Sciatic nerve (tissue), 2 donors: ENCODE measurements at places on chromosomes 4 and X.
A peak's percentile ranks its signal among the peaks of the same experiment; 100 is the strongest.

DNA sequence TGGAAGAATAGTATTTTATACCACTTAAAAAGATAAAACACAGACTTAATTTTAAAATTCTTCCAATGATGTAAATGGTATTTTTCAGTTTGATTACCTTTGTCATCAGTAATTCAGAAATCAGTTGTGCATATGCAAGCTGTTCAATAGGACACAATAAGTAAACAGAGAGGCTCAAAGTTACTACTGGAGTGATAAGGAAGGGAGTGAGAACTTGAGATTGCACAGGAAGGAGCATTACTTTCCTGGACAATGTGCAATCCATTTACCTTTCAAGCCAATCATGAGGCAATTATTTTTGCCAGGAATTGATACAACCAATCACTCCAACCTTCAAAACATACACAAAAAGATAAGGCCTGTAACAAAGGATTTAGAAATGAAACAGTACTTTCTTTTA is 1024.3 kb downstream of the RAPGEF2 start:
- DNase-seq, result no peak

DNA sequence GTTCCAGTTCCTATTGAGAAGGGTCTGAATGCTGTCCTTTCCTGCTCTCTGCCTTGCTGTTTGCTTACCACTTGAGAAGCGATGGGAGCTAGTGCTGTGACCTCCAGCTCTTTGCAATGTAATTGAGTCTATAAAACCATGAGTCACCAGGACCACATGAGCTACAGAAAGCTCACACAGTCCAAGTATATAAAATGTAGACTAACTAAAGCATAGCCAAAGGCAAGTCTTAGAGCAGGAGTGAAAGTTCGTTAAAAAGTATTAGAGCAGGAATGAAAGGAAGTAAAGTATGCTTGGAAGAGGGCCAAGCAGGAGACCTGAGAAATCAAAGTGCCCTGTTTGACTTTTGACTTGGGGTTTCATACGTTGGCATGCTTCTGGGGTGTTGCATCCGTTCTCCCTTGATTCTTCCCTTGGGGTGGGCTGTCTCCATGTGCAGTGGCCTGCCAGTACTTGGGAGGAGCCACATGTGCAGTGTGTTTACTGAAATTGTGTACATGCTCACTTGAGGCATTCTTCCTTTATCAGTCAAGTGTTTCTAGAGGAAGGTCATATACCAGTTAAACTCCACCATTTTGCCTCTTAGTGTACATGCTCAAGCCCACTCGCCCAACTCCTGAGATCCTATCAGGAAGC is 71.3 kb upstream of the KIT start:
- DNase-seq, result no peak

- no peak for DNase-seq
Measured at GRCh38 chr4:125714845-125715244, 400.1 kb downstream of the FAT4 start.

DNA sequence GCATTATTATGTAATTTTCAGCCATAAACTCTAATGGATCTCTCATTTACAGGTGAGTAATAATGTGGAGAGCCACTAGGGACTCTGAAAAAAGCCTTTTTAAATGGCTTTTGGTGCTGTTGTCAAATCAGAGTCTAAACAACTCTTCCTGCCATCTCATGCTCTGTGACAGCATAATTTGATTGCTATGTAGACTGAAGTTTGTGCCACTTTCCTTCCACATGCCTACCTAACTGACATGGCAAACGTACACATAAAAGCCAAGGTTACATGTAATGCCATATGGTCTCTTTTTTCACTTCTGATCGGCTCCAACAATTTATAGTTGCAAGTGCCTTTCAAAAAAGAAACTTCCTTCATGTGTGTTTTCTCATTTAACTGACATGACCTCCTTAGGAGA is 94.3 kb downstream of the SH2D1A start:
- no peak for DNase-seq

GRCh38 chr4:22434895-22435294 is 81.0 kb downstream of the ADGRA3 start:
- no peak for DNase-seq

DNA sequence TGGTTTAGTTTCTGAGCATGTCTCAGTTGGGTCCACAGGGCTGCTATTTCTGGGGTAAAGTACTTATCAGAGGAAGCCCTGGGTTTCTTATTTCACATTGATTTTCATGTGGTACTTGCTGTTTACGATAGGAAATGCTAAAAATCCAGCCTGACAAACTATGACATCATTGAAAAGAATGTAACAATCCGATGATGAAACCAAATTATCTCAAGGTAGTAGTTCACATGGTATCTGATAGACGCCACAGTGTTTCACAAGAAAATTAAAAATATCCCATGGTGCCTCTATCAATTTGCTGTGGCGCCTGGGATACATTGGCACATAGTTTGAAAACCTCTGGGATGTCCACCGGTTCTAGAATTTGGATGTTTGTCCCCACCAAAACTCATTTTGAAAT is 418.9 kb upstream of the RPS6KA3 start:
- DNase-seq, result no peak

DNA sequence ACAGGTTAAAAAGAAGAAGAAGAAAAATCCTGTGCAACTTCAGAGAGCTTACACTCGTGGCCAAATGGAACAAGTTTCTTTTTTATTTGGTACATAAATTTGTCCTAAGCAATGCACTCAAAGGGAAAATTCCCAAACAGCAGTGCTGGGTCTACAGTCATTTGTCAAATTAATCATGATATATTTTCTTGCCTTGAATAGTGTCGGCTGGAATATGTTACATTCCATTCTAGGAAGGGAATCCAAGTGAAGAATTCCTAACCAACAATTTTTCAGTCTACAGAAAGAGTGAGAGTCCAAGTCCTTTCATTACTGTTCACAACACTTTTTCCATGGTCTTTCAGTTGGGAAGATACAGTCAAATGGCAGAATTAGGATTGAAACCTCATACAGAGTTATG is 63.9 kb downstream of the HAND2 start:
- no peak for DNase-seq

GRCh38 chrX:149346306-149346705 is 158.8 kb downstream of the IDS start:
- DNase-seq, result no peak

DNA sequence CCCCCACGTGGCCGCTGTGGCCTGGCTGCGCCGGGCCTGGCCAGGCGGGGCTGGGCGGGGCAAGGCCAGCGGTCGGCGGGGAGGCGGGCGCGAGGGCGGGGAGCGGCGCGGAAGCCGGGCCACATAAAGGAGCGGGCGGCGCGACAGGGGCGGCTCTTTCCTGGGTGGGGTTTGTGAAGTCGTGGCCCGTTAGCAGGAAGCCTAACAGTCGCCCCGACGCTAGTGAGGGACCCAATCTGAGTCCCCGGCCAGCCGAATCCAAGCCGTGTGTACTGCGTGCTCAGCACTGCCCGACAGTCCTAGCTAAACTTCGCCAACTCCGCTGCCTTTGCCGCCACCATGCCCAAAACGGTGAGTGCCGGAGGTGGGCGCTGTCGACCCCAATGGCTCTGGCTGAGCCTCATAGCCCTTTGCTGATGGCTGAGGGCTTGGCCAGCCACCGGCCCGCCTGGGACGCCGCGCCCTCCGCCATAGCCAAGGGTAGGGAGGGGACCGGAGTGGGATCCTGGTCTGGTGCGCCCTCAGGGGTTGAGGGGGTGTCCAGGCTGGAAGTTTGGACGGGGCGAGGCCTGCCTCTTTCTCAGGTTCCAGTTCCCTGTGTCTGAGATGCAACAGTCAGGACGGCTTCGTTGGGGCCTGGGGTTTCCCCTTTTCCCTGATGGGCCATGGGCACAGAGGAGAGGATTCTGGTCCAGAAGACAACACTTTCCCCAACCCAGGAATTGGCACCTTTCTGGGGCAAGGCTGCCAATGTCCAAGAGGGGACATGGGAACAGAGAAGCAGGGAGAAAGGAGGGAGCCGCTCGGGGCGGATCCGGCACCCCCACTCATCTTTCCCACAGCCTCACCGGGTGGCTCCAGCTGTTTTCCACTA is at the start of gene MSN:
TSS of gene MSN (plus strand) at position 152 of the 874 bp plus-strand sequence. CDS start at position 340, 188 bp downstream.
- DNase-seq, result peak; percentile 87

DNA sequence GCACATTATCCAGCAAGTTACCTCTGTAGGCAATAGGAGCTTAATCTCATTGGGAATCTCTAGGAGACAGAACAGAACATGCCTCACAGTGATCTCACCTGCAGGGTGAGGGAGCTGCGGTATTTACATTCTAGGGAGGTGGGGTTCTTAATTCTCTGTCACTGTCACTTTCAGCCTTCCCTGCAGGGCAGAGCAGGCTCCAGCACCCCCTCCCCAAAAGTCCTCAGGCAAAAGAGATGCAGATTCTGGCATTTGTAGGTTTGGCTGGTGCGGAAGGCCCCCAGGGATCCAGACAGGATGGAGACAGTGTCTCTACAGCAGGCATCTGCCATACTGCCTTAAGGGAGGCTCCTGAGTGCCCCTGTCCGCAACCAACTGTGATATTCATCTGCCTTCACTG is 166.4 kb upstream of the ATP6AP2 start:
- DNase-seq, result no peak

DNA sequence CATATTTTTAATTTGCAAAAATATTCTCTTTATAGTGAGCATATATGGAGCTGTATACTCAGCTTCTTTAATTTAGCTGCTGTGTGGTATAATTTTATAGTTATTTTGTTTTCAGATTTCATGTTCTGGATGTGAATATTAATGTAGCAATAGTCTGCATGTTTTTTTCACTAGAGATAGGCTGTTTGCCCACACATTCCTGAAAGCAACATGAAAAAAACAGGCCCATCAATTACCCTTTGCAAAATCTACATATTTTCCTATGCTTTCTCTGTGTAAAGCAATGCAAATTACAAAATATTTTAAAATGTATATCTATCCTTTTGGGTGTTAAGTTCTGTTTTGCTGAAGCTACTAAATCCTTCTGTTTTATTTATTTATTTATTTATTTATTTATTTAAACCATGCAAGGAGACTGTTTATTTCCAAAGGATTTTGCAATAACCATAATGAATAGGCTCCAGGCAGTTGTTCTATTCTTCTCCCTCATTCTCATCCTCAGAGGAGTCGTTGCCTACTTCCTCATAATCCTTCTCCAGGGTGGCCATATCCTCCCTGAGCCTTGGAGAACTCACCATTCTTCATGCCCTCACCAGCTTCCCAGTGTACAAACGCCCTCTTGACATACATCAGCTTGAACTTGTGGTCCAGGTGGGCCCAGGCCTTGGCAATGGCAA is 277.1 kb downstream of the ANKRD50 start:
- no peak for DNase-seq

DNA sequence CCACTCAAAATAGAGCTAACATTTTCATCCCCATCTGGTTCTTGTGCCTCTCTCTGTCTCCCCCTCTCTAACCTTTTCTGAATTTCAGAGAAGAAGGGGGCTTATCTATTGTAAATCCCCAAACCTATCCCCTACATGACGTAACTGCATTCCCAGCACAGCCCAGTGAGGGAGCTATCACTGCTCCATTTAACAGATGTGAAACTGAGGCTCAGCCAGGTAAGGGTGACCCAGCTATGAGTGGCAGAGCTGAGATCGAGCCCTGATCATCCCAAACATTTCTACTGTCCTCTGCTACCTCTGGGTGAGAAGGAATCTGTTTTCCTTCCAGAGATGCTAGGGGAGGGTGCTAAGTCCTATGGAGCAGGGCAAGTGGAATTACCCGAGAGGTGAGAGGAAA is 107.5 kb downstream of the SLC2A9 start:
- DNase-seq, result no peak

DNA sequence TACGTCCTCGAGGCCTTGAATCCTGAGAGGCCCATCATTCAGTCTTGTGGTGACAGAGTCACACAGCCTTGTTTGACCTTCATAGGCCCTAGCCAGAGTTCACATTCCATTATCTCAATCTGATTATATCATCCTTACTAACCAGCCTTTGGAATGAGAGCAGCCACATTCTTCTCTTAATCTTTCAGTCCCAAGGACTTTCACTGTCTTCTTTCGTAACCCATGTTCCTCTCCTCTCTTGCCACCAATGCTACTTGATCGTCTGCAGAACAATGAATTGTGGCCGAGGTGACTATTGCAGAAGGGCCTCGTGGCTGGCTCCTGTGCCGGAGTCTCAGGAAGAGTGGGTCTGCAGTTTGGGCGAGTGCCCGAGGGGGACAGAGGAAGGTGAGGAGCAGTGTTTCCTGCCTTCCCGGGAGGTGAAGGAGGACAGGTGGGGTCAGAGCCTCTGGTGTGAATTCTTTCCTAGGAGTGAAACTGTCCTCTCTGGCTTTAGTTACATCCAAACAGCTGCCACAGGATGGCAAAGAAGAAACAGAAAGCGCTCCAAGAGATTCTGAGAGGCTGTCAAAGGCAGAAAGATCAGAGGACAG is 94.6 kb downstream of the LIMCH1 start:
- no peak for DNase-seq

GRCh38 chr4:135227842-135228241 is 1026.3 kb upstream of the PABPC4L start:
- DNase-seq, result no peak

DNA sequence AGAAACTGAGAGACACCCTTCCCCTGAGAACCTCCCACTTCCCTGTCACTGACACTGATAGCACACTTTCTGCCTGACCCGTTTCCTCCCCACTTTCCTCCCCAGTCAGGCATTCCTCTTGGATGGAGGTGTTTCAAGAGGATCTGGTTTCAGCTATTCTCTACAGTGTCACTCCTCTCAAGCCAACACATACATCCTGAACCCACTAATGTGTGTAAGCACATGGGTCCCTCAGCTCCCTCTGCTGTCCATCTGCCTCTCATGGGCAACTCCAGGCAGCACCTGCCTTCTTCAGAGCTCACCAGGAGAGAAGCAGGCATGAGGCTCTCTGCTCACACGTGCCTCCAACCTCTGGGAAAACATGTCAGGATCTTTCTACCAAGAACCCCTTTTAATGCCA is 207.6 kb downstream of the NAF1 start:
- no peak for DNase-seq

DNA sequence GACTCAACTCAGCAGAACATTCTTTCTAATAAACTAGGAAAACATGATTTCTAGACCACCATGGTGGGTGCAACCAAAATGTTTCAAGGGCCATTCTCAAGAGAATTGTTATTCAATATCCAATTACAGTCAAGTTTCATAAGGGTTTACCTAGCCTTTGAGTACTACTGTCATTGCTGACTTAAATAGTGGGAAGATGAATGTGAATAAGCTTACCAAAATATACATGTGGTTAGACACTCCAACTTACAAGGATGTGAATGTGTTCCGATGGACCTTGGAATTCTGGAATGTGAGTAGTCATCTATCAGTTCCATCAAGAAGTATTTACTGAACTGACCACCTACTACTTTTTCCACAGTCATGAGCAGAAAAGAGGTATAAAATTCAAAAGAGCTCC is 16.9 kb downstream of the SH3RF1 start:
- no peak for DNase-seq

DNA sequence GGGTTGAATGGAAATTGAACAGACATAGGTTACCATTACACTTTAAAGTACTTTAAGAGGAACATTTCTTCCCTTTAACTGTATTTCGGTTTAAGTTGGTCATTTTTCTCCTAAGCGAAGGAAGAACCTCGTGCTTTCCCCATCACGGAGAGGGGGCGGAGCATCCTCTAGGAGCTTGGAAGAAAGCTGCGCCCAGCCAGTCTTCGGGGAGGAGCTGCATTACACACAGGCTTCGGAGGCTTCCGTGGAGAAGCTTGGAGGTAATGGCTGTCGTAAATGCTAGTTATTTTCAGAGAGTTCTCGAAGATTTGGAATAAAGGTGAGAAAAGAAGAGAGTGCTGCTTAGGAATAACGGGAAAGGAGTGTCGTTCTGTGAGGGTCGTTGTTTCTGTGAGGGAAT is at the start of gene PWWP3B:
TSS of gene PWWP3B (plus strand) at position 199 of the 400 bp plus-strand sequence. CDS start 37,128 bp downstream, outside the sequence.
- DNase-seq, result peak; percentile 62
